Inflammatory macrophage treated with lipopolysaccharide for 1 hour (primary cell): ENCODE measurements at places on chromosomes 4 and X.

DNA sequence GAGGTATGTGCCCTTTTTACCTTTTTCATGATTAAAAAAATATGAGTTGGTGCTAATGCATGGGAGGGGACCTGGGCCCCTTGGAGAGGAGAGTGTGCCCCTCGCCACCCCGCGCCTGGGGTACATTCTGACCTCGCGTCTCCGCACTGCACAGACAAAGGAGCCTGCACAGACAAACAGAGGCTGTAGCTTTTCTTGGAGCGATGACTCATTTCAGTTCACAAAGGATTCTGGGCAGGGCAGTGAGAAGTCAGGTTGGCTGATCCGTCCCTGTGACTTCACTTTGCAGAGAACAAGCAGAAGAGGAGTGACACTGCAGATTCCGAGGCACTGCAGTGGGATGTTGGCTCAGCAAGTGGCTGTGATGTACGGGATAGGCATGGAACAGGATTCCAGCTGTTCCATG is 82.9 kb downstream of the STOX2 start:
- peak; percentile 67 for DNase-seq

GRCh38 chr4:176262243-176262642 is 6.8 kb downstream of the ASB5 start:
- DNase-seq: no peak

- peak; percentile 55 for DNase-seq
Observed at GRCh38 chrX:135112096-135112729, 8.1 kb downstream of the ETDB start.

DNA sequence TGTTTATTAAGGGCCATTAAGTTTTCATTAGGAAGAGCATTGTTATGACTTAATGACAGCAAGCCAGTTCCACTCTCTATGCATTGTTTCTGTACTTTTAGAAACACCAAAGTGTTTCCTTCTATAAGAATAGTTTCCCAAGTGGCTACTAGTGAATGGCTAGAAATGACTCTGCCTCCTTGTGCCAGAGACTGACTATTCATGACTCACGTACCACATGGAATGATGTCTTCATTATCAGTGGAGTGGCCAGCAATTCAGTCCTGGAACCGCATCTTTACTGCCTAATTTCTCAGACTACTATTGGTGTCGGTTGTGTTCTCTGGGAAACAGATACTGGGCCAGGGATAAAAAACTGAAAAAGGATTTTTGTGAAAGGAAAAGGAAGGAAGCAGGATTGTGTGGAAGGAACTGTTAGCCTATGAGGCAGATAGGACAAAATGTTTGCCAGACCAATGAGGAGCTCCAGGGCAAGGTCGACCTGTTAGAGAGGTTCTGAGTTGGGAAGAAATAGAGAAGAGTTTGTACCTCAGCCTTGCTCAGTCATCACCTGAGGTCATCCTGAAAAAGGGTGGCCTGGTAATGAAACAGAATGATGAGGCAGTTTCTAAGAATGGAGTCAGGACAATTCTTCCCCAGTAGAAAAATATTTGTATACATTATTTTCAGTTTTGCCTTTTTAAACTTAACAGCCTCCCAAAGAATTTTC is 218.6 kb downstream of the SPCS3 start:
- no peak for DNase-seq

GRCh38 chrX:107715331-107716117 is 60.1 kb downstream of the TSC22D3 start:
- DNase-seq: no peak

DNA sequence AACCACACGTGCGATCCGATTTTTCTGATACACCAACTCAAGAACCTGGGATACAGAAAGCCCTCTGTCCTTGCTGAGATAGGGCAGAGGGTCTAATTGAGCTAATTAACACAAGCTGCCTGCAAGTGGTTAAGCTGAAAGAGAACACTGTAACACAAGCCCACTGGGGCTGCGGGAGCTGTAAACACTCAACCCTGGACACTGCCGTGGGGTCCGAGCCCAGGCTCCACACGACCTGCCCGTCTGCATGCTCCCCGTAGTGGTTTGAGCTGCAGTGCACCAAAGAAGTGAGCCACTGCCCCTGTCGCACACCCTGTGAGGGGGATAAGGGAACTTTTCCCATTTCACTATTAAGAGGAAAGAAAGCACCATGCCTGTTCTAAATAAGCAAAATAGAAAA is 54.6 kb downstream of the SPANXN3 start:
- no peak for DNase-seq

- no peak for DNase-seq
Observed at GRCh38 chrX:123447506-123447905, 263.4 kb downstream of the GRIA3 start.

GRCh38 chrX:476724-477075 is 90.0 kb upstream of the PPP2R3B start:
- no peak for DNase-seq

DNA sequence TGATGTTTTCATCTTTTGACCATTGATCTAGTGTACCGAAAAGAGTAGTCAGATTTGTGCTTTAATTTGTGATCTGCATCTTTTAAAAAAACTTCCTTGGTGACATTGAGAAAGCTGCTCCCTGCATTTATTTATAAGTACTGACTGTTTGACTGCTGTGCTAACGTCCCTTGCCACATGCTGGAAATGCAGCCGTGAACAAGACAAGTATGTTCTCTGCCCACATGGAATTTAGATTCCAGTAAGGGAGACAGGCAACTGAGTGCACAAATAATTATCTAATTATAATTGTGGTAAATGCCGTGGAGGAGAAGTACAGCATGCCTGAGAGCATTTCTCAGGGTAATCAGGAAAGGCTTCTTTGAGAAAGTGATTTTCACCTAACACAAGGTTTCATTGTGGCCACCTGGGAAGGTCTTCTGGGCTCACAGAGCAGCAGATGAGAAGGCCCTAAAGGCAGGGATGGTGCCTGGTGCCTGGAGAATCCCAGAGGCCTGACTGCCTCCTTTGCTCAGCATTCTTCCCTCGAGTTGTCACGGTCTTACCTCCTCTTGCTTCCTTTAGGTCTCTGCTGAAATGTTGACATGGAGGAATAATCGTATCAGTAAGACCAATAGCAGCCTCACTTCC is 55.8 kb downstream of the PTTG2 start:
- no peak for DNase-seq

DNA sequence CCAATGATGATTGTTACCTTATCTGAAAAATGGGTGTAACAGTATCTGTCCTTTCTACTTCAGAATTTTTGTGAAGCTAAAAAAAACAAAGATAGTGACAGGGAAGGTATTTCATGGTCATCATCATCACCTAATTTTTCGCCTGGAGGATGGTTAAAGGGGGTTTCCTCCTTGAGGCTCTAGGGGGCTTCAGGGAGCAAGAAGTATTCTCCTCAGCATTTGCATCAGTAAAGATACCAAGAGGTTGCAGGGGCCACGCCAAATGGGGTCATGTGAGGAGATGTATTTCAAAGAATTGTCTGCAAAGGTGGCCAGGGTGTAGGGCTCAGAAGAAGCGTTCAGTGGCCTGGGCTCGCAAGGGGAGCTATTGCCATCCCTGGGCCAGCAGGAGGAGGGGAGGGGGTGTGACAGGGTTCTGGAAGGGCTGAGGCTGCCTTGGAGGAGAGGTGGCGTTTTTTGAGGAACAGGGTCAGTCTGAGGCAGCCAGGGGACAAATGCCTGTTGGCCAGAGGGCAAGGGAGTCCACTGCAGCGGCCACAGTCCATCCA is 7.3 kb upstream of the NSG1 start:
- no peak for DNase-seq

DNA sequence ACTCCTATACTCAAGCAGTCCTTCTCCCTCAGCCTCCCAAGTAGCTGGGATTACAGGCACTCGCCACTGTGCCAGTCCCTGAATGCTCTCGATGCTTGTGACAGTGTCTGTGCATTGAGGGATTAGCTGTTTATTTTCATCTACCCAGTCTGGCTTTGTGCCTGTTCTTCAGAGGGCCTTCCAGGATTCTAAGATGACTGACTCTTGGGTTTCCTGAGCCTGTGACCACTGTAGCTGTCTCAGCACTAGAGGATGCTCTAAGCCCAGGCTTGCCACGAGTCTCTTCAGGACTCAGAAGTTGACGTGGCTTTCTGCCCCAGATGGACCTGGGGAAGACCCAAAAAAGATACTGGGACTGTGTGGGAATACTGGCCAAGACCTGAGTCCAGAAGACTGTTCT is 201.4 kb downstream of the ARHGAP10 start:
- DNase-seq: no peak

GRCh38 chr4:68575081-68575480 is 1.0 kb downstream of the UGT2B17 start:
- no peak for DNase-seq

- no peak for DNase-seq
Observed at GRCh38 chr4:185066179-185066578, 47.9 kb downstream of the HELT start.

DNA sequence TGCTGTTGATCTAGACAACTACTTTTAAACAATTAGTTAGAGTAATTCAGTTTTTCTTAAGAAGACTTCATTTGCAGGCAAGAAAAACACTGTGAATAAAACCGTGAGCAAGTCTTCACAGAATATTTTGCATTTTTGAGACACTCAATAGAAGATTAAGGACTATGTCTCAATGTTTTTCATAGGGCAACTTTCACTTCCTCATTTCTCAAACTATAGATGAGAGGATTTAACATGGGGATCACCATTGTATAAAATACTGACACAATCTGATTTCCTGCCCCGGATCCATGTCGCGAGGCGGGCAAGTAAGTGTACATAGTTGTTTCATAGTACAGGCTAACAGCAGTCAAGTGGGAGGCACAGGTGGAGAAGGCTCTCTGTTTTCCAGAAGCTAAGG is 108.8 kb upstream of the IGSF1 start:
- no peak for DNase-seq

- DNase-seq: no peak
Observed at GRCh38 chr4:124459941-124460310, 252.6 kb downstream of the ANKRD50 start.

DNA sequence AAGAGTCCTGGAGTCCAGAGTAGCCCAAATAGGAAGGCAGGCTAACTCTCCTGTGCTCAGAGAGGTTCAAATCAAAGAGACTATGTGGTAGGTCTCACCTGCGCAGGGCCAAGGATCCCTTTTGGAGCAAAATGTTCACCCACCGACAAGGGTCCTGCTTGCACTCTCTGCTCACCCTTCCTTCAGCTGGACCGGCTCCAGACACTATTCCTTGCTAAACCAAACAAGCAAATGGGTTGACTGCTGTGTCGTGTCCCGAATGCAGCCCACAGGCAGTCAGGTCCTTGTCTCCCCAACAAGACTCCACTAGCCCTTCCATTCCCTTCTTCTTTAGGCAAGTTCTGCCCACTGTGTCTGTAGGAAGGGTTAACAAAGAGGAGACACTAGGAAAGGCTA is 760 bp downstream of the TRMT2B start:
- DNase-seq: no peak

GRCh38 chr4:4888695-4889094 is 29.2 kb downstream of the MSX1 start:
- DNase-seq: no peak

DNA sequence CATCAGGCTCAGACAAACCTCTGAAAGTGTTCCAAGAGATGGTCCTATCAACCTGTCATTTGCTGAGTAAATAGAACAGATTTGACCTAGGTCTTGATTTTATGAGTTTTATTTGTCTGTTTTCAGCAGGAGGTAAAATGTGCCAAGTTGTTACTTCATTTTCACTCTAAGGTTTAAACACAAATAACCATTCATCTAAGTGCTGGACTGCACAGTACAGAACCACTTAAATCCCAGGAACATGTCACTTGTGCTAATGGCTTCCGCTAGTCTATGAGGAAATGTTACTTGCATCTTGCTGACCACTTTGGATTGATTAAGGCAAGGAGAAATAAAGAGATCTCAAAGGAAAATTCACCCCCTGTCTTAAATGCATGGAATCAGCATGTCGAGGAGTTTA is 660.7 kb downstream of the SMARCA1 start:
- DNase-seq: no peak

DNA sequence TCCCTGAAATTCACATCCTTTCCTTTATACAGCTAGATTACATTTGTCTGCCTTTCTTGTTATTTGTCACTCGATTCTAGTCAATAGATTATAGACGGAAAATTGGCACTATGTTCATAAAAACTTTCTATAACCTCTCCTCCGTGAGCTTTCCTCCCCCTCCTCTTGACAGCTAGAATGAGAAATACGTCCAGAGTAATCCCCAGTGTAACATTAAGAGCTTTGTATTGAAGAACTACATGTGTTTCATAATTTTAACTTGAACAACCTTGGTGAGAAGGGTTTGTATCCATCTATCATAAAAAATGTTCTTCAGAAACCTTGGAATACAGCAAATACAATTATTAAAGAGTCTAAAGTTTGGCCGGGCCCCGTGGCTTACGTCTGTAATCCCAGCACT is 1707.4 kb downstream of the PCDH7 start:
- no peak for DNase-seq

DNA sequence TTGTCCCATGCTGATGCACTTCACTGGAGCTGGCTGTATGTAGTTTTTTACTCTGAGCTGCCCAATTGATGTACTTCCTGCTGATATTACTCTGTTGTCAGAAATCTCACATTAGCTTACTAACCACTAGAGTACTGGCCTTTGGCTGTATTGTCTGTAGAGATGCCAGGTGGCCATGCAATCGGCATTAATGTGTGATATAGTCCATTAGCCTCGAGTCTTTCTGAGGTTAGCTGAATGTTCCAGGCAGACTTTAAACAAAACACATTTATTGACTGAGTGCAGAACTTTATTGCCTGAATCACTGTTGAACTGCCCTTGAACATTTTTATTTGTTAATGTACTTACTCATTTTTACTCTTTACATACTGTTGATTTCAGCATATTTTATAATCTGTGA is 335.2 kb downstream of the PCDH10 start:
- no peak for DNase-seq

DNA sequence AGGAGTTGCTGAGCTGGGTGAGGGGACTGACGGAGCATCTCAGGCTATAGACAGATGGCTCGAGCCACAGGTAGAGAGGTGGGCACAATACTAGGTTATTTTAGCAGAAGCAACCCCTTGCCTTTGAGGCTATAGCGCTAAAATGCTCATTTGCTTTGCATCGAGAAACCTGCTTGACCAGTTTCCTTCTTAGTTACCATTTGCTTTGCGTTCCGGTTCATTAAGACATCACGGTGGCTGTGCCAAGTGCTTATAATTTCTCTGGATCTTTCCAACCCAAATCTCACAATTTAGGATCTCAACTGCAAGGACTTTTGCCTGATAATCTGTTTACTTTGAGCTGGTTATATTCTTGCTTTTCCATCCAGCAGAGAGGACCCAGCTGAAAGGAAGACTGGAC is 40.8 kb downstream of the DLG3 start:
- DNase-seq: no peak

DNA sequence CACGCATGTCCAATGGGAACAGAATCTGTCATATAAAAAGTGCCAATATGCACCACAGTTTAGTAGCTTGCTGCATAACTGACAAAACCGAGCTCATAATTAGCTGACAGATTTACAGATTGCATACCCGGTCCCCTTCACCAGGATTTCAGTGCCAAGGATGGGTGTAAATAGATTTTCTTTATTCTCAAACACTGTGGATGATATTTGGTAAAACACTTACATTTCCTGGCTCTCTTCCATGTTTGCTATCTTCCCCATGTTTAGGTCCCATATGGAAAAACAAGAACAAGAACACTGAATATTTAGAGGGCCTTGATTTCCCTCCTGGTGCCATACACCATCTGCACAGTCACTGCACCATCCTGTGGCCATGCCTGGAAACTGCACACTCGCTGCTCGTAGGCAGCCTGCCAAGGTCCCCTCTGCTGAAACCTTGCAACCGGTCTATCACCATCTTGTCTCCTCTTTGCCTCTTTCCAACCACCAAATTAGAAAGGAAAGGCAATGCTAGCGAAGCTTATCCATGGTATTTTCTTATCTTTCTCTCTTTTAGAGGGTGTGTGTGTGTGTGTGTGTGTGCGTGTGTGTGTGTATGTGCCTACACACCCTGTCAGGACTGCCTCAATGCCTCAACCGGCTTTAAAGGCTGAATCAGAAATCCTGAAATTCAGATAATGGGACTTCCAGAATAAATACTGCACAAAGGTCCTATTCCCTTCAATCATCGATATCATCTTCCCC is 124.2 kb upstream of the MBNL3 start:
- peak; percentile 26 for DNase-seq
